ENCODE measurements at places on chromosomes 13 and 19. TPM values are rescaled to one million over a fixed set of nuclear protein-coding genes. Genes with fewer than 3 reads are reported as not detected.

The AMER2 gene
- 0.04 TPM for total RNA-seq

The GRIN3B gene
- not detected for total RNA-seq

The RASL11A gene
- 14.2 TPM for total RNA-seq

- DNase-seq: peak; percentile 66
Observed at GRCh38 chr19:39212375-39212742, 8.3 kb upstream of the SYCN start.

- no peak for DNase-seq
Observed at GRCh38 chr19:49570997-49571676, 9.2 kb downstream of the NOSIP start.

DNA sequence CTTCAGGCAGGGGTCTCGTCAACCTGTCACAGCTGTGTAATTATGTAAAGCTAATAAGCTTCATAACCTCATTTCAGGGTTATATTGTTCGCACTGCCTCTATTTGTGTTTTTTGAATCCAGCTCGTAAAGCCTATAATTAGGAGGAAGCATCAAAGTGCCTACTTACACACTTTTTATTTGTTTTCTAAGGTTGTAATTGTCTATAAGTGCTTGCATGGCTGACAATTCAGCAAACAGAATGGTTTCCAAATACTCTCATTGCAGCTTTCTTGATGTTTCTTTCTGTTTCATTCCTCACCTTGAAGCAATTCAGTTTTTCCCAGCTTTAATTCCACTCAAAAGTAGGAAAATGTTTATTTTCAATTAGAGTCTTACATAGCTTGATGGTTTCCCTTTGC lies 336.3 kb downstream of the HS6ST3 start:
- DNase-seq: no peak

The PGLYRP1 gene
- total RNA-seq: 3.2 TPM

The CCL25 gene
- not detected for total RNA-seq

DNA sequence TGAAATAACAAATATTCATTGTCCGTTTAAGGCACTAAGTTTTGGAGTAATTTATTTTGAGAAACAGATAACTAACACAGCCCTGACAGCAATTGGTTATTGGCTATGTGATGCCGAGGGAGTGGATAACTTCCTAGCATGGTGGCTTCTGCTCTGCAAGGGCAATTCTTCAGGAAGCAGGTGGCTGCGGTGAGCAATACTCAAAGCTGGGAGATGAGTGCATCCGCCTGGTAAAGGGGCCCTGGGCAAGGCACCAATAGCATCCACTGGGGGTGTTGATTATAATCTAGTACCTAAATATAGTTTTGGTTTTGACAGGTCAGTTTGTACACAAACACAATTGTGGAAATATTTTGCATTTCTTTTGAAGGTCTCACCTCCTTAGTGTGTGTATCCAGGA lies 41.0 kb downstream of the CCDC70 start:
- no peak for DNase-seq

GRCh38 chr13:71922194-71922593 lies 55.2 kb upstream of the DACH1 start:
- DNase-seq: no peak

The TNFSF9 gene
- total RNA-seq: 0.62 TPM

DNA sequence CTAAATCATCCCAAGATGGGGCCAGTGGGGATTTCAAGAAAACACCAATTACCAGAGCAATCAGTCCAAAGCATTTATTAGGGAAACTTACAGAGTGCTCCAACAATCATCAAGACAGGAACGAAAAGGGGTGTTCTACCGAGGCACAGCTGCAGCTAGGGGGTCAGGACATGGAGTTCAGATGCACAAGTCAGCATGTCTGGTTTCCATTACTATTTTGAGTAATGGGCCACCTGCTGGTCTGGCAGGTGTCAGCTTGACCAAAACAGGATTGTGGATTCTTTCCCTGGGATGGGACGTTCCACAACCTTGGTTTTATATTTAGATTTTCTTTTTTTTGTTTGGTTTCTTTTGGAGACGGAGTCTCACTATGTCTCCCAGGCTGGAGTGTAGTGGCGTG lies 3.9 kb upstream of the UBL5 start:
- no peak for DNase-seq

DNA sequence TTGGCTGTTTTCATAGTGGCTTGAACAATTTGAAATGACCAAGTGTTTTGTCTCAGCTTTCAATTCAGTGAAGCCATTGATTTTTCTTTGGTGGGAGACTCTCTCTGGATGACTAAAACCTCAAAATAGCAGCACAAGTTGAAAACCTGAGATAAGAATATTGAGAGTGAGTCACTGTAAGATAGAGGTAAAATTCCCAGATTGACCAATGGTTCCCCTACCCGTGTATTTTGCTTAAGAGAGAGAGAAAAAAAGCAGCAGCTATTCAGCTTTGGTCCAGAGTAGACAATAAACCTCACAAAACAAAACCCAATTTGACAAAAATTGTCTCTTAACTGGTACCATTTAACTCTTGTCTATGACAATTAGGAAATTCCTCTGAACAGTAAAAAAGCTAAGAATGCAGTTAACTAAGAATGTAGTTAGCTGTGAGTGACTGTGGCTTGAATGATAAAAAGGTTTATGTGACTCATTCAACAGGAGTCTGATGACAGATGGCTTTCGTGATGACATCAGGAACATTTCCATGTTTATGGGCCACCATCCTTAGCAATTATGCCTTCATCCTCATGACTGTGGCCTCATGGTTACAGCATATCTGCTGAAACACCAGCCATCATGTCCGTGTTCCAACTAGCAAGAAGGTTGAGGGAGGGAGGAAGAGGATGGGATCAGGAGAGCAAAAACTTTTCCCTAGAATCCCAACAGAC lies 356.9 kb downstream of the NDFIP2 start:
- DNase-seq: no peak

The GIPR gene
- 5.0 TPM for total RNA-seq

The DACH1 gene
- 4.9 TPM for total RNA-seq

The SLC7A9 gene
- 0.89 TPM for total RNA-seq

The IL12RB1 gene
- total RNA-seq: 2.1 TPM

DNA sequence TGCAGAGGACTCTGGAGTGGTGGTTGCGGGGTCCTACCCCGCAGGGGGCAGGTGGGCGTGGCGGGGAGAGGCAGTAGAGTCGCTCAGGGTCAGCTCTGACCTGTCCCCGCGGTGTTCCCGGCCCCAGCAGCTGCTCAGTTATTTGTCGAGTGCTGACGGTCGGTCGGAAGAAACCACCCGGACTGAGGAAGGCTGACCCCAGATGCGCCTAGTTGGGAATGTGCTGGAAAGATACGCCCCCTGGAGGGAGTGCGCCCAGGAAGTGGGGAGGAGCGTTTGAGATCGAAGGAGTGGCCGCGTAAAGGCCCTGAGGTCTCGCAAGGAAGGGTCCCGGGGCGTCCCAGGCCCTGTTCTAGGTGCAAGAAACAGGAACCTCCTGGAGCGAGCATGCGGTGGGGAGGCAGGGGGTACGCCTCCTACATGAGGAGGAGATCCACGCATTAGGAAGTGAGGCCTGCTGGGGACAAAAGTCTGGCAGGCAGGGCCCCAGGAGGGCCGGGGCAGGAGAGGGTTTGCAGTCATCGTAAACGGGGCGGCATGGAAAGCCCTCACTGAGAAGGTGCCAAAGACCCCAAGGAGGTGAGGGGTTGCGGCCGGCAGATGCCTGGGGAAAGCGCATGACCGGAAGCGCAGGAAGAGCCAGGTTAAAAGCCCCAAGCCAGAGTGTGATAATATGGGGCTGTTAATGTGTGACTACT lies 9.2 kb downstream of the CCDC8 start:
- DNase-seq: peak; percentile 77

The PNMA8A gene
- 9.3 TPM for total RNA-seq

DNA sequence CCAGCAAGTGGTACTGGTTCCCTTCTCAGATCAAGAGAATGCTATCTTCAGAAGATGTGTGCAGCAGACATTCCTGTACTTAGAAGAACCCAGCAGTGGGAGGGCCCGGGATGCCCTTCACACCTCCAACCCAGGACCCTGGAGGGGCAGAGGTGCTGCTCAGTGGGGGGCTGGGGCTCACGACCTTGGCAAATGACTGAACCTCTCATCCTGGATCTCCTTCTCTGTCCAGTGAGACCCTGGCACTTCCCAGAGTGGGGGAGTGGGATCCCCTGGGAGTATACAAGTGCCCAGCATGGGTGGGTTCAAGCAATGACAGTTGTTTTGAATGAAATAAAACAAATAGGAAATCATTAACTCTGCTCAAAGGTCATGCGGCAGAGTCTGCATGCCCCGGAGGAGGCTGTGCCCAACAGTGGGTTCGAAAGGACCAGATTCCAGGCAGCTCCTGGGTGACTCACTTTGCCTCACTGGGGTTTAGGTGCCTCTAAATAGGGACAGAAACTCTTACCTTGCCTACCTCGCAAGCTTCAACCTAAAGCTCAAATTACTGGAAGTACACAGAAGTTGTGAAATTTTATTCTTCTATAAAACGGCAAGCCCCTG lies 26.9 kb downstream of the GGACT start:
- DNase-seq: no peak

The CNMD gene
- total RNA-seq: 0.27 TPM

DNA sequence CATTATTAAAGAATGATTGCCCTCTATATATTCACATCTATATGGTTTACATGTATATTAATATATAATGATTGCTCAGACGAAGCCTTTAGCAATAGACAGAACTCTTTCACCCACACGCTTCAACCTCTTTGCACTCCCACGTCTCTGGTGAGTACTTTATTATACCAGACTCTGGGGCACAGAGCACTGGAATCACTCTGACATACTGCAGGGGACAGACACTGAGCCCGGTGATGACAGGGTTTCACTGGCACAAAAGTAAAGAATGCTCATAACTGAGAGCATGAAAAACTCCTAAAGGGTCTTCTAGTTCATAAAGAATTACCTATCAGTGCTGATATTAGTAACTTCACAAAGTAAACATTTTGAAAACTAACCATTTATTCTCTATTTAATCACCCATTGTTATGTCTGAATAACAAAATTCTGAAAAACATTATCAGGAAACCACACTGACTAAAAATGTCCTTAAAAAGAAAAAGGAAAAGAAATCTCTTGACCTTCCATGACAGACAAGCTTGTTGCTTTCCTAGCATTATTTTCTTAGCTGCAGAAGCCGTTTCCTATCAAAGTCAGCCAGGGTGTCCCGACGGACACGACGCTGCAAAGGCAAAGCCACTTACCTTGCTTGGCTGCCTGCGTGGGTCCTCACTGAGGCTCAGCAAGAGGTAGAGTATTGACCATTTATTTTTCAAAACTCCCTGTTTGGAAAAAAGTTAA lies 29.1 kb downstream of the TUBGCP3 start:
- DNase-seq: no peak

DNA sequence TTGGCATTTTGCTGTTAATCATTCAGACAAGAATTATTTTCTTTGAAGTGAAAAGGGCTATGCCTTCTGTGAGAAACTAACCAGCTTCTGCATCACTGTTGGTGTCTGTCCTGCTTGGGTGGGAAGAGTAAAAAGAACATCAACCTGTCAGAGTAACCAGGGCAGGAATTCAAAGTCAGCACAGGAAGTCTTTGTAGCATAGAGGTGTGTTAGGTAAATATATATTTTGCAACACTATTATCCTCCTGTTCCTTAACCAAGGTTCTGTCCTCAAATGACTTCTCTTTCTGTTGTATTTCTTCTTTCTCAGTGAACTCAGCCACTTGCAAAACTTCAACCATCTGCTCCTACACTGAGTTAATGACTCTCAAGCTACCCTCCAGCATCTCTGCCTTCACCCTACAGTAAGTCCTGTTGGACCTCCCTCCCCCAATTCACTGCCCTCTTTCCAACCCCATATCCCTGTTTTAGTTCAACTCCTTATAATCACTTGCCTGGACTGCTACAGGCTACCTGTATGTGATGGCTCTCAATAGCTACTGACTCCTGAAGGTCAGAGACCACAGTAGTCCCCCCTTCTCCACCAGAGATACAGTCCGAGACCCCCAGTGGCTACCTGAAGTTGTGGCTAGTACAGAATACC lies 49.9 kb downstream of the SMAD9 start:
- no peak for DNase-seq

DNA sequence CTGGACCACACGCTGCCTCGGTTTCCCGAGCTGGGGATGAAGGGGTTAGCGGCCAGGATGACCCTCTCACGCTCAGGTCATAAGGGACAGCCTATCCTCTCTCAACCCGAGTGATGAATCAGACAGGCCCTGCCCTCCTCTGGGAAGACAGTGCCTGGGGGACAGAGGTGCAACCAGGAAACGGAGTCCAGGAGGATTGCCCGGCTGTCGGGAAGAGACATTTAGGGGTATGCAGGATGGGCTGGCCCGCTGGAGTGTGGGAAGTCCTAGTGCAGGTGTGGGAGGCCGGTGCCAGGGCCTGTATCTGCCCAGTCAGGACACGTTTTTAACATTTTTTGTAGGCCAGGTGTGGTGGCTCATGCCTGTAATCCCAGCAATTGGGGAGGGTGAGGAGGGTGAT lies 8.3 kb downstream of the LSM7 start:
- DNase-seq: no peak
